ENCODE measurements at places on chromosomes 1 and 21.
A peak's percentile ranks its signal among the peaks of the same experiment; 100 is the strongest.

DNA sequence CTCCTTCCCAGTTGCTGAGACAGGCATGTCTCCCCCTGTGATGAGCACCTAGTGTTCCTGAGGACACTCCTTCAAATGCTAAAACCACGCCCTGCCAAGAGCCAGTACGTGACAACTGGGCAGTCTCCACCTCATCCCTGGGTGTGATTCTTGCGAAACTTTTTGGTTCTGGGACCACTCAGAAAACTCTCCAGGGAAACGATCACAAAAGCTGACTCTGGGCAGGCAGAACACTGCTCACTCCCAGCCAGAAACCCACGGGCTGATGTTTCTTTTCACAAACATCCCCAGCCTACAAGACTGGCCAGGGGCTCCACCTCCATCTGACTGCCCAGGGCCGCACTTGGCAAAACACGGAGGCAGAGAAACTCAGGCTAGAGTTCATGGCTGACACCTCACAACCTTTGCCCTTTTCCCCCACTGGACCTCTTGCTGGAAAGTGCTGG is 24.4 kb downstream of the DHRS3 start:
- DNase-seq, result no peak

- DNase-seq, result no peak
These were observed 896 bp downstream of the KANK4 start for GRCh38 chr1:62318320-62318755.

DNA sequence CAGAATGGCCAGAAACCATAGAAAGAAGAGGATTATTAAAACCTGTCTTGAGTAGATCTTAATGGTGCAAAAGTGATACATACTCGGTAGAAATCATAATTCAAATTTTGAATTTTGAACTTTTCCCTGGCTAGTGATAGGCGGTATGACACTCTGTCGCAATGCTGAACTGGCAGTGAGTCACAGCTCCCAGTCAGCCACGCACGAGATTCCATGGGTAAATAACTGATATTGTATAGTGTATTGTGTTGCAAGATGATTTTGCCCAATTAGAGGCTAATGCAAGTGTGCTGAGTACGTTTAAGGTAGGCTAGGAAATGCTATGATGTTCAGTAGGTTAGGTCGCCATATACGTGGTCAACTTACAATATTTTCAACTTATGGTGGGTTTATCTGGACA is 207.0 kb downstream of the SIPA1L2 start:
- no peak for DNase-seq

GRCh38 chr1:28309702-28310101 is 19.1 kb upstream of the MED18 start:
- DNase-seq, result no peak

- DNase-seq, result no peak
These were observed 5.2 kb downstream of the RCC1 start for GRCh38 chr1:28510970-28511440.

- DNase-seq, result no peak
These were observed 68.6 kb downstream of the GNG12 start for GRCh38 chr1:67764633-67765032.

DNA sequence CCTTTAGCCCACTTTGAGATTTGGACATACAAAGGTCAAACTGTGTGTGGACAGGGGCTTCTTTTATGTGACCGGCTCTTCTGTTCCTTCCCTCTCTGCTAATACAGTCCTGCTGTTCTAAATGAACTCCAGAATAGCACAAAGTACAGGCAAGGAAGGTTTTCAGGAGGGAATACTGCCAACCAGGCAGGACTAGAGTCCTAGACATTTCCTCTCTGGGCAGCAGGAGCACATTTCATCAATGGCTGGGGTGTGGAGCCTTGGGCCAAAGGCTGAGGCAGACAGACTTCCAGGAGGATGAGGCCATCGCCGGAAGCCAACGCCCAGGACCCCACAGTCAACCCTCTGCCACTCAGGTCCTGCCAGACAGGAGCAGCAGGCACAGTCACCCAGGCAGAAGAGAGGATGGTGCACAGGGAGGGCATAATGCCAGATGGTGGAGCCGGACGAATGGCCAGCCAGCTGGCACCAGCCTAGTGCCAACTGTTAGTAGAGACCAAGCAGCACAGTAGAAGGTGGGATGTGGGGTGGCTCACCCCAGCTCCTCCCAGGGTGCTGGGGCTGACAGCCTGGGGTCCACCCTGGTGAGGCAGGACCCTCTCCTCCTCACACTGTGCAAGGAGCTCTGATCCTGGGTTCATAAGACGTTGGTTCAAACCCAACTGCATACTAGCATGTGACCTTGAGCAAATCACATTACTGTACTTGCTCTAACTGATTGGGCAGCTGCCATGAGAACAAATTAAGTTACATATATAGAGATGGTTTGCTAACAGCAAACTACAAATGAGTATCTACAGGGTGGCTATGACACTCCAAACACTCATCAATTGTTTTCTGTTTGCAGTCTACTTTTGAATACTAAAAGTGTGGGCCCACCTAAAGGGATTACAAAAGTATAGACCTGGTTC is 410.7 kb downstream of the SIPA1L2 start:
- peak; percentile 62 for DNase-seq

GRCh38 chr1:41800311-41800829 is 118.4 kb downstream of the HIVEP3 start:
- no peak for DNase-seq
